CD14-positive monocyte (primary cell): ENCODE measurements at places on chromosomes 3 and 15. TPM values are rescaled to one million over a fixed set of nuclear protein-coding genes. Genes with fewer than 3 reads are reported as not detected.
A peak's percentile ranks its signal among the peaks of the same experiment; 100 is the strongest.

Gene ASB14
- not detected for polyA plus RNA-seq

Gene GOLGA8M
- not detected for polyA plus RNA-seq

Gene CKMT1B
- not detected for polyA plus RNA-seq

- peak; percentile 81 for DNase-seq
Measured at GRCh38 chr3:172061724-172062184, 22.4 kb downstream of the FNDC3B start.

GRCh38 chr15:80115021-80115420 is 37.8 kb upstream of the FAH start:
- DNase-seq, result no peak

DNA sequence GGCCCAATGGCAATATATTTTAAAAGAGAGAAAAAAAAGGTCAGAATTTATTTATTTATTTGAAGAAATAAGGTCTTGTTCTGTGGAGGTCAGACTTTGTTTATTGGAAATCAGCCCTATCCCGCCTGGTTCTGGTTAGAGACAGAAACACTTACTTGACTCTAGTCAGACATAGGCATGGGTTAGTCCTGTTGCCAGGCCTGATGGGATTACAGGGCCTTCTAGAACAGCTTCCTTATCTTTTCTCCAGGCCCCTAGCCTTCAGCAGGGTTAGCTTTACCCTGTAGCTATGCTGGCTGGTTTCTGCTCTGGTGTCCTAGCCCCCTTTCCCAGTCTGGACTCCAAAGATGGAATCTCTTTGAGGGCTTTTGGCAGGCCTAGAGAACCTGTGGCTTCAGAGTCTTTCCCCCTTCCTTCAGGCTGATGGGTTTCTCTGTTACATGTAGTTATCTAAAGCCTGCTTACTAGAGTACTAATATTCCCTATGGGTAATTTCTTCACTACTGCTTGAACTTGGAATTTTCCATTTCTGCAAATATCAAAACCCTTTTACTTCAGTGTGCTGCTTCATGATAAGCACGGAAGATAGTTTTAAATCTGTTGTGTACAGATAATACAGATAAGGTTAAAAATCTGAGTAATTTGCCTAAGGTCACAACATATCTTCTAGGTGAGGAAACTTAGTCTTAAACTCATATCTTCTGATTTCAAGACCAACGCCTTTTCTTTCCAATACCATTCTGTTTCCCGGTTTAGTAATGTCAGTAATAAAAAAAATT is 10.6 kb downstream of the IREB2 start:
- no peak for DNase-seq

DNA sequence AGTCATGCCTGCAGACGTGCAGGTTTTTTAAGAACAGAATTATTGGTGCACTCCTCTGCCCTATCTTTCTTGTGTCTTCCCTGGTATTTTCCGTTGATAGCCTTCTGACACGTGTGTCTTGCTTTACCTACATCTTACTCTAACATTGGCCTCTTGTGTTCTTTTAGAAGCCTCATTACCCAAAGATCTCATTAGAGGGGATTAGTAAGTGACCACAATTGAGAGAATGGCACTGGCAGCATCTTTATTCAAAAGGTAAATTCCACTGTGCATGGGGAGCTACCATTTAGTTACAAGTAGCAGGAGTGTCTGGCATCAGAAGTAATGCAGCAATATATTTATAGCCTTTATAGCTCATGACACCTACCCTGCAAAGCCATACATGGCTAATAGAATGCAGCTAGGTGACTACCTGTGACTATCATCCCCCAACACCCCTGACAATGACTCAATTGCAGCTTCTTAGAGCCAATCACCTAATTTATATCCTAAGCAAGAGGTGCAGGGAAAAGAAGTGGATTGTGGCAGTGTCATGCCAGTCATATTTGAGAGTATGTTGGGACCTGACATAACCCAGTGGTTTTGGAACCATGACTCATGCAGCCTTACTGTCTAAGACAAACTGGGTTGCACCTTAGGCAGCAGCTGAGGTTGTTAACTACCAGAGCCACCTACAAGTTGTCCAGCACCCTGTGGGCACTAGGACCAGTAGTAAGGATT is 164.8 kb downstream of the GRM7 start:
- no peak for DNase-seq

GRCh38 chr3:57646723-57647122 is 46.2 kb downstream of the DENND6A start:
- DNase-seq, result no peak

GRCh38 chr3:153079386-153079785 is 82.6 kb upstream of the RAP2B start:
- no peak for DNase-seq
